ENCODE measurements at places on chromosomes 6 and 20.

DNA sequence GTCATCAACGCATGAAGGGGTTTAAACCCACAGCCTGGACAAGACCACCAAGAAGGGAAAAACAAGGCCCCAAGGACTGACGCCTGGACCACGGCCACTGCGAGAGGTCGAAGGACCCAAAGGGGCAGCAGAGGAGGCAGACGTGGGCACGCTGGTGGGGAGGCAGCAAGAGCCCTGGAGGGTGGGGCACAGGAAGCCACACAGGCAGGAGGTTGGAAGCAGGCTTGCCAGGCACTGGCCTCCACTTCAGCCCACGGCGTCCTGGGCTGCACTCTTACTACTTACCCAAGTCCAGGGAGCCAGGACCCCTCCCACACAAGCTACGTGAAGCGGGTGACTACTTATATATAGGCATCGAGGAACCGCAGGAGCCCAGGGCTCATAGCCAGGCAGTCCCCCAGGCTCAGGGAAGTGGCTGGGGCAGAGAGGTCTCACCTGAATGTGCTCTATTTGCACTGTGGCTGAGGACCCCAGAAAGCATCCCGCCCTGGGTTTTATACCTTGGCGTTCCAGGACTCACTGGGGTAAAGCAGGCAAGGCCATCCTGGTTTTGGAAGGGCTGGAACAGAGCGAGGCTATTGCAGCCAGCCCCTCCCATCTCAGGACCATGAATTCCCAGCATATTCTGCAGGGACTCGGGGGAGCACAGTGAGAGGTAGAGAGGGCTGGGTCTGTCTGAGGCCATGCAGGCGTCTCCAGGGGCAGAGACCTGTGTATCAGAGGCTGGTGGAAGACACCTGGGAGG, 113.8 kb upstream of the AFDN start:
- no peak for DNase-seq

- no peak for DNase-seq
Observed at GRCh38 chr20:40506537-40506939, 182.5 kb downstream of the MAFB start.

DNA sequence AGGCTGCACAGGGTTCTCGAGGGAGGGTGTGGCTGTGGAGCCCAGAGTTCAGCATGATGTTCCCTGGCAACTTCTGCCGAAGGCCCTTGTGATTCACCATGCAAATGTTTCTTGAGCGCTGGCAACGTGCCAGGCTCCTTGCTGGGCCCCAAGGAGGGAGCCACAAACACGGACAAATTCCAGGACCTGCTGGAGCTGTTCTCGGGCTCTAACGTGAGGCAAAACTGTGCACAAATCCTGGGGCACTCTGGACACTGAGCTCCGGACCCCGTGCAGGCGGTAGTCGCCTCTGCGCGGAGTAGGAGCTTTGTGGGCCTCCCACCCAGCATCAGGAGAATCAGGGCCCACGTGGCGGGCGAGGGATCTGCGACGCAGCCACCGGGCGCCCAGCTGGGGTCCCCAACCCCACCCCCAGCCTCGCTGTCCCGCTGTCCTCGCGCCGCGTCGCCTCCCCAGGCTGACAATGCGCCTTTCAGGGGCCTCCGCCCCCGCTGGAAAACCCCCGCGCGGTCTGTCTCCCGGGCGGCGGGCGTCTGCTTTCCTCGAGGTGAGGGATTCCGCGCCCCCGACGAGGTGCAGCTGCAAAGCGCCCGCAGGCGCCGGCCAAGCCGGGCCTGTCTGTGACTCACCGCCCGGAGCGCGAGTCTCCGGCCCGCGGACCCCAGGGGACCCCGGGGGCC, 31.7 kb upstream of the SCUBE3 start:
- DNase-seq: no peak

- no peak for DNase-seq
Observed at GRCh38 chr6:92122746-92123145, 1296.6 kb downstream of the EPHA7 start.

DNA sequence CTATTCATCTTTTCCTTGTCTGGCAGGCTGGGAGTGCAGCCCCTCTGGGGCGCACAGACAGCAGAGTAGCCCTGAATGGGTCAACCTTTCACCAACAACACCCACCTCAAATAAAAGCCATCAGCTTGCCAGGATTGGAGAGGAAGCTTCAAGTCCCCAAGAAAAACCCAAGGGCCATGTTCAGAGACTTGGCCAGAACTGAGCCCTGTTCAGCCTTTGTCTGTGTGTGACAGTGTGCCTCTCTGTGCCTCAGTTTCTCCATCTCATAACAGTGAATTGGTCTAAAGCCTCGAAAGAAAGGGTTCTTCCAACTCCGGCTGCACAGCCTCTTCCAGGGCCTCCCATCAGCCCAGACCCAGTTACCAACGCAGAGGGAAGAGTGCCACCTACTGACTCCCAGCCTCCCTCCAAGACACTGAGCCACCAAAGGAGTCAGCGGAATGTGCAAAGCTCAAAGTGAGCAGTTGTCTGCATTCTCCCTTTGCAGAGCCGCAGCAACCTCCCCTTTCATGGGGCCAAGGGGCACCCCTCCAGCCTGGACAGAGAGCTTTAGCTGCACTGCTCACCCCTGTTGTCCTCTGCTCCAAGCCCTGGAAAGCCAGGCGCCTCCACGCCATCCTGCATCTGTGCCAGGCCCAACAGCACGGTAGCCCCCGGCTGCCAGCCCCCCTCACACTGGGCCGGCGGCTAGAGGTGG, 82.7 kb upstream of the TOP1 start:
- no peak for DNase-seq

GRCh38 chr6:21752054-21752811, 158.7 kb downstream of the SOX4 start:
- no peak for DNase-seq

Measured in activated CD4-positive, alpha-beta T cell treated with anti-CD3 and anti-CD28 coated beads, Interleukin-2, amount 50 U/mL, for 24 hours (primary cell).